ENCODE measurements at places on chromosomes 12 and 14.
A peak's percentile ranks its signal among the peaks of the same experiment; 100 is the strongest.

GRCh38 chr12:4572680-4573079, 10.7 kb downstream of the DYRK4 start:
- no peak for ATAC-seq

DNA sequence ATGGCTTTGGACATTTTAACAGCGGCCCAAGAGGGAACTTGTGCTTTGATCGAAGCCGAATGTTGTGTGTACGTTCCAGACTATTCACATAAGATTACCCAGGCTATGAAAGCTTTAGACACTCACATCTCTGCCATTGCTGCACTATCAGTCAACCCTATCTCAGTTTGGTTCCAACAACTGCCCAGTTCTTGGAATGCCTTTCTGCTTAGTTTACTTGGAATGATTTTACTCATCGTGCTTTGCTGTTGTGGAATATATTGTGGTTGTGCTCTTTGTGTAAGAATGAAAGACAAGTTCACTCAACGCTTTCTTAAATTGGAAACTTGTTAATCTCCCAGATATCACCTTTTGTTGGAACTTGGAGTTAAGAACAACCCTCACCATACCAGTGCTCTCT, 498.2 kb downstream of the GLT1D1 start:
- no peak for ATAC-seq

GRCh38 chr12:120141336-120141735, 24.8 kb upstream of the RAB35 start:
- ATAC-seq: no peak

- ATAC-seq: no peak
Observed at GRCh38 chr12:43102546-43103264, 449.3 kb downstream of the ADAMTS20 start.

- ATAC-seq: peak; percentile 84
Observed at GRCh38 chr12:82627799-82628198, 58.9 kb upstream of the TMTC2 start.

All from SK-N-SH treated with all-trans-retinoic acid at 6 μM for 48 hours (cell line).